MCF 10A (cell line): ENCODE measurements at places on chromosomes 13 and 19. TPM values are rescaled to one million over a fixed set of nuclear protein-coding genes. Genes with fewer than 3 reads are reported as not detected.

GRCh38 chr19:28956421-28956820, 256.5 kb downstream of the UQCRFS1 start:
- no peak for DNase-seq

DNA sequence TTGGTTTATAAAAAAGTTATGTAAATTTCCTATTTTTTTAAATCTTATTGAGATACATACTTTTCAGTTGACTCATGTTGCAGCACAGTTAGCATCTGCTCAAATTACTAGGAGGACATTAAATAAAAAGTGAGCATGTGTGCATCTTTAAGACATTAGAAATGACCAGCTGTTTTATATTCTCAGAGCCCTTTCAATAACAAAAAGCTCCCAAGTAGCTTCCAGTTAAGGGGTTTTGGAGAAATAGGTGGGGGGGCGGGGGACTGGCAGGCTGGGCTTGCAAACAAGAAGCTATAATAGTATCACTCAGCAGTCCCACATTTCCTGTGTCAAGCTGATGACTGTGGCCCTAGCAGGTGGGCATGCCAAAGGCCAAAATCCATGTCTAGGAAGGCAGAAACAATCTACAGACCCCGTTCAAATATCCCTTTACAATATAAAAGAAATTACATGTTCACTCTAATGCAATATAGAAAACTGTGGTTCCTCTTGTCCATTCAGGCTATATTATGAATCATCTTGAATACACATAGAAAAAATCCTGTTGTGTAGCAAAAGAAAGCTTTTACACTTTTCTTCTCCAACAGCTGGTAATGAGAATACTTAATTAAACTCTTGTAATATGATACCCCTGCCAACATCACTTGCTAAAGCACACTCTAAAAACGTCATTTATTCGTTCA, 1713.2 kb upstream of the SLC10A2 start:
- DNase-seq, result peak; percentile 20

GRCh38 chr19:42433503-42434260, 6.5 kb upstream of the LIPE start:
- peak; percentile 90 for DNase-seq

COX6B2 gene
- 0.33 and 0.93 TPM in 2 replicates for total RNA-seq

DNA sequence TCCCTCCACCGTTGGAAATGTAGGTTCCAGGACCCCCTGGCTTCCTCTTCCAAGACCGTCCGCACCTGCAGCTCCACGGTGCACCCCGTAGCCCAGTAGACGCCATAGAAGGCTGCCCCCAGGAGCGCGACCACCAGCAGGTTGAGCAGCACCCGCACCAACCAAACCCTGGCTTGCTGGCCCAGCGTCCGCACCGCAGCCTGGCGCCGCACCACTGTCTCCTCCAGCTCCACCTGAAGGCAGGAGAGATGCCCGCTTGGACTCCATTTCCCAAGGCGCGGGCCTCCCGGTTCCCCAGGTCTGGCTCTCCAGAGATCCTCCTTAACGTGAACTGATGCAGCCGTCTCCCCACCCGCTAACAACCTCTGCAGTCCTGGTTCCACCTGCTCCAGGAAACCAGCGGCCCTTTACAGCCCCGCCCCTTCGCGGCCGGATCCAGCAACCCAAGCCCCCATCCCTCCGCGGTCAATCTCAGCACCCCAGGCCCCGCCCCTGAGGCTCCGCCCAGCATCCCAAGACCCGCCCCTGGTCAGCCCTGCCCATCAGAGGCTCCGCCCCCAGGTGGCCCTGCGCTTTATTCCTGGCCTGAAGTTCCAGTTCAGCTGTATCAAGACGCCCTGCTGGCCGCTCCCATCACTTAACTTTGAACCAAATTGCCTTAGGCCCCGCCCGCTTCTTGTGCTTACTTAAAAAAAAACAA, 5.0 kb upstream of the LENG1 start:
- no peak for DNase-seq

DNA sequence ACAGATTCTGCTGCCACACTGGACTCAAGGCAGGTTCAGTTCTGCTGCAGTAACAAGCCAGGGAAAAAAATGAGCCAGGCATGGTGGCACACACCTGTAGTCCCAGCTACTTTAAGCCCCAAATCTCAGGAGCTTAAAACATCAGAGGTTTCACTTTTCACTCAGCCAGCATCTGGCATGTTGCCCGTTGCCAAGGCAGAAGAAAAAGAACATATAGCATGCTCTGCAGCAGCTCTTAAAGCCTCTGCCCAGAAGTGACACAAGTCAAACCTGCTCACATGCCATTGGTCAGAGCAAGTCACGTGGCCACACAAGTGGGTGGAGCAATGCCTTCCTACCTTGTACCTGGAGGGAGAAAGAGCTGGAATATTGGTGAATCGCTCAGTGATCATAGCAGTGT, 14.7 kb upstream of the ADGRE5 start:
- peak; percentile 94 for DNase-seq

DNA sequence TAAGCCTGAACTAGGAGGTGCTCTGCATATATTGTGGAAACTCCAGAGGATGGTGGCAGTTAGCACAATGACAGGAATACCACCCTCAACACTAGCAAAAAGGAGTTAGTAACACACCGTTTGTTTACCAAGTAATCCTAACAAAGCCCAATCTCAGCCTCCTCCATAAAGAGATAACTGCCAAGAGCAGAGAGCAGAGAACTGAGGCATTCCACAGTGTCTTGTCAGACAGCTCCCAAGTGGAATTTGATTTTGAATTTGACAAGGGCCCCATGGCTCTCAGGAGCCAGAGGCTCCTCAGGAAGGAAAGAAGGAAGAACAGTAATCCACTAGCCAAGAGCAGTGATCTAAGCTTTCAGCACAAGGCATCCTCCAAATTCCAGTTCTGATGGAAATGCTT, 298.6 kb downstream of the DCLK1 start:
- no peak for DNase-seq

SETDB2 gene
- total RNA-seq, result 6.1 and 7.3 TPM in 2 replicates

ZNF229 gene
- 2.6 and 2.9 TPM in 2 replicates for total RNA-seq

GRCh38 chr19:2814426-2814825, 5.2 kb upstream of the ZNF554 start:
- DNase-seq, result no peak

DNA sequence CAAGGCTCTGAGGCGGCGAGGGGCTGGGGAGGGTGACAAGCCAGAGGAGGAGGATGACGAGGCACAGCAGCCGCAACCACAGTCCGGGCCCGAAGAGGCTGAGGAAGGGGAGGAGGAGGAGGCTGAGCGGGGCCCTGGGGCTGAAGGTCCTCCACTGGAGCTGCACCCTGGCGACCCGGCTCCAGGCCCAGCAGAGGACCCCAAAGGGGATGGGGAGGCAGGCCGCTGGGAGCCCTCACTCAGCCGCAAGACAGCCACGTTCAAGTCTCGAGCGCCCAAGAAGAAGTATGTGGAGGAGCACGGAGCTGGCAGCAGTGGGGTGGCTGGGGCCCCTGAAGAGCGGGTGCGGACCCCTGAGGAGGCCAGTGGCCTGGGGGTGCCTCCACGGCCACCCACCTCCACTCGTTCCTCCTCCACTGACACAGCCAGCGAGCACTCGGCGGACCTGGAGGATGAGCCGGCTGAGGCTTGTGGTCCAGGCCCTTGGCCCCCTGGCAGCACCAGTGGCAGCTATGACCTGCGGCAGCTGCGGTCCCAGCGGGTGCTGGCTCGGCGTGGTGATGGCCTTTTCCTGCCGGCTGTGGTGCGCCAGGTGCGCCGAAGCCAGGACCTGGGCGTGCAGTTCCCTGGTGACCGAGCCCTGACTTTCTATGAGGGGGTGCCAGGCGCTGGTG, 2.9 kb downstream of the CIC start:
- no peak for DNase-seq

GRCh38 chr19:32421589-32422361, 16.2 kb downstream of the DPY19L3 start:
- DNase-seq, result no peak

GRCh38 chr13:112059457-112060281, 7.3 kb upstream of the SOX1 start:
- DNase-seq, result no peak

DNA sequence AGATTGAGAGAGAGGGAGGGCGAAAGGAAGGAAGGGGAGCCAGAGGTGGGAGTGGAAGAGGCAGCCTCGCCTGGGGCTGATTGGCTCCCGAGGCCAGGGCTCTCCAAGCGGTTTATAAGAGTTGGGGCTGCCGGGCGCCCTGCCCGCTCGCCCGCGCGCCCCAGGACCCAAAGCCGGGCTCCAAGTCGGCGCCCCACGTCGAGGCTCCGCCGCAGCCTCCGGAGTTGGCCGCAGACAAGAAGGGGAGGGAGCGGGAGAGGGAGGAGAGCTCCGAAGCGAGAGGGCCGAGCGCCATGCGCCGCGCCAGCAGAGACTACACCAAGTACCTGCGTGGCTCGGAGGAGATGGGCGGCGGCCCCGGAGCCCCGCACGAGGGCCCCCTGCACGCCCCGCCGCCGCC, at the start of gene TNFSF11:
Gene TNFSF11 (plus strand): TSS at position 142 of the 400 bp plus-strand sequence. CDS start 152 bp downstream, at position 294.
- no peak for DNase-seq

GRCh38 chr19:3837332-3837731, 31.5 kb downstream of the ZFR2 start:
- DNase-seq, result no peak

DNA sequence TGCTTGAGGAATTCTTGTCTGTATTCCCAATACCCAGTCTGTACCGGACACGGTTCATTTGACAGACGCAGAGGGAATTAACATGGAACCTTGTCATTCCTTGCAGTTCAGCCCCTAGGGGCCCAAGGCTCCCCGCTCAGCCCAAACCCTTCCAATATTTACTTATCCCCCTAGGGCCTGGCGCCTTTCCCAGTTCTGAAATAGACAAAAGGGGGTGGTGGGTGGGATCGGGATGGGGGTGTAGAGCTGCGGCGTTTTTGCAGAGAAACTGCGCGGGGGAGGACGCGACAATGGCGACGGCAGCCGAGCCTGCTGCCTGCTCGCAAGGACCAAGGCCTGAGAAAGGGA, 583 bp downstream of the AKAP8L start:
- peak; percentile 43 for DNase-seq

LILRA5 gene
- total RNA-seq, result not detected in 2 replicates
